Stimulated activated CD8-positive, alpha-beta memory T cell treated with anti-CD3 and anti-CD28 coated beads, Interleukin-7, amount 100 ng/mL, for 24 hours (primary cell): ENCODE measurements at places on chromosomes 3 and 15.

GRCh38 chr3:143291836-143292447 is 172.4 kb downstream of the CHST2 start:
- no peak for DNase-seq

DNA sequence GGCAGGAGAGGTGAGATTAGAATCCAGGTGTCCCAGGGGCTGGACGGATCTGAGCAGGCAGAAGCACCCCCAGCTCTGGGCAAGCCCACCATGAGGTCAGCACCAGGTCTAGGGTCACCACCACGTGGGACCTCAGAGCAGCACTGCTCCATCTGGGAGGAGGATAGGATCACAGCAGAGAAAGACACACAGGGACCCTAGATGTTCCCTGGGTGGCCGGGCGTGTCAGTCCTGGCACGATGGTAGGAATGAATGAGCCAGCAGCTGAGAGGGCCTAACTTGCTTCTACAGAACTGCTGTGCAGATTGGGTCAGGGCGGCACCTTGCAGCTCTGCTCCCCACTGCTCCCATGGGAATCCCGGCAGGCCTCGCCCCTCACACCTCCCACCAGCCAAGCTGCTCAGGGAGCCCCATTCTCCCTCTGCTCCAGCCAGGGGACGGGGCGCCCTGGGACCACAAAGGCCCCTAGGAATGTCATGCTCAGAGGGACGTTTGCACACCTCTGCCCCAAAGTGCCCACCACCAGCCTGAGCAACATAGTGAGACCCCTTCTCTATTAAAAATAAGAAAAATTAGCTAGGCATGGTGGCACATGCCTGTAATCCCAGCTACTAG is 66.3 kb downstream of the ZNF445 start:
- DNase-seq = no peak

DNA sequence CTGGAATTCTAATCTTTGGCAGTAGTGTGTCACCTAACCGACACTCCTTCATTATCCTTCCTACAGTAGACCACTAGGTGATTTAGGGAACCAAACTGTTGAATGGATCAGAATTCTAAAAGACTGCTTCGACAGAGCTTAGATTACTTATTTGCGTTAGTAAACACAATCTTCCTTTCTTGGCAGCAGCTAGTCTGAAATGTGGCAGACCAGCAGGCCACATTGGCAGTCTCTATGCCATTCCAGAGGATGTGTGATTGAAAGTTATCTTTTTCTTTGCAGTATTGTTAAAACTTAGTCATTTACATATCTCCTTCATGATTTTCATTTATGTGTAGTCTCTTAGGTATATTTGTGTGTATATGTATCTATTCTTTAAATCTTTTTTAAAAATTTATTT is 23.6 kb downstream of the MBNL1 start:
- no peak for DNase-seq

DNA sequence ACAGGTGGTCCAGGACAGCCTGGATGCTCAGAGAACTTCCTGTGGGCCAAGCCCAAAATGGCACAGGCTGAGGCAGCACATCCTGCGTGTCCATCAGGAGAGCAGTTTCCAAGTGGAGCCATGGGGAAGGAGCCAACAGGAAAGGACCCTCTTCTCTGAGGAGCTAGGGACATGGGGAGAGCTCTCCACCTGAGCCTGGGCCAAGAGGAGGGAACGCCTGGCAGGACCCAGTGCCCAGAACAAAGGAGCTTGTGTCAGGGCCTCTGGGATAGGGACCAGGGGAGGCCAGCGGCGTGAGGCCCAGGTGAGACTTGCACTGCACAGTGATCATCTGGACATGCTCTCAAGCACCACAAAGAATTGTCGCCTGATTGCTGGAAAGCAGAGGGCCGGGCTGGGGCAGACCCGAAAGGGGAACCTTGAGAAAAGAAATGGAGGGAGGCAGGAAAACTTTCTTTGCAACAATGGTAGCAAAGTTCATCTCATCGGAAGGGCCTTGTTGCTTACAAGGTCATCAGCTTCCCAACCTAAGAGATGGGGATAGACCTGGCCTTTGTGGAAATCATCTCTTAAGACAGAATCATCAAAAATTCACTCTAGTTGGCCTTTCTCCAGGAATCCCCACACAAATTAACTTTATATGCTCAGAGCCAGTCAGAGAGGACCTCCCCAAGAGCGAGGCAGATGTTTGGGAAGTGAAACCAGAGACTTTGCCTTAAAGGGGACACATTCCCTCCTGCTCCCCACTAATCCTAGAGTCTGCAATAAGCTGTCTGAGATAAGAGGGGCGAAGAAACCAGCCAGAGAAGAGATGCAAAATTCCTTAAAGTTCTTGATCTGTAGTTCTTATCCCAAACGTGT is 47.7 kb upstream of the HES1 start:
- DNase-seq = no peak

DNA sequence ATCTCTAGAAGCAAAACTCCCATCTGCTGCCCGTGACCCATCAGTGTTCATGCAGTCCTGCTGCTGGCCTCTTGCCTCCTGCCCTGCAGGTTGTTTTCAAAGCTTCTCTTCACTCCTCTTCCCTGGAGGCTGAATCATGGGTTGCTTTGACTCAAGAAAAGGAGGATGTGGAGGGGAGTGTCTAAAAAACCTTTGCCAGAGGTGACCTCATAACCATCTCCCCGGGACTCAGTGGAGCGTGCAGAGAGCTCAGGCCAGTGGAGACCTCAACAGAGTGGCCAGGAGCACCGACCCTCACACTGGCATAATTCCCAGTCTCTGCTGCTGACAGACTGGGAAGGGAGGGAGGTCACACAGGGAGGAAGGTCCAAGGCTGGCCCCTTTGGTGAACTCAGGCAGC is 60.9 kb upstream of the ITGA11 start:
- no peak for DNase-seq

DNA sequence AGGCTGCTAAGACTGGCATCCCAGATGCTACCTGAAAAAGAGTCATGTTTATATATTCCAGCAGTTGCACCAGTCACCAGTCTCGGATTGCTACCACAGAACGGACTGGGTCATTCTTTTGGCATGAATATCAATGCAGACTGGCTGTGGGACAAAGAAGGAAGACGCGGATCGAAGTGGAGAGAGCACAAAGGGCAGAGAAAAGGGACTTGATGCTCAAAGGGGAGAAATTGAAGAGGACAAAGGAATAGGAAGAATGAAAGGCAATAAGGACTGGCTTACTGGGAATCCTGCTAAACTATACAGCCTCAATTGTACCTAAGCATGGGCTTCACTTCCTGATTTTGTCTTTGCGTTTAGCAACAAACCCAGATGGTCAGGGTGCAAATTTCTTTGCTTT is 15.3 kb upstream of the DIS3L start:
- DNase-seq = no peak

GRCh38 chr15:77002954-77003912 is 8.3 kb downstream of the PSTPIP1 start:
- no peak for DNase-seq

DNA sequence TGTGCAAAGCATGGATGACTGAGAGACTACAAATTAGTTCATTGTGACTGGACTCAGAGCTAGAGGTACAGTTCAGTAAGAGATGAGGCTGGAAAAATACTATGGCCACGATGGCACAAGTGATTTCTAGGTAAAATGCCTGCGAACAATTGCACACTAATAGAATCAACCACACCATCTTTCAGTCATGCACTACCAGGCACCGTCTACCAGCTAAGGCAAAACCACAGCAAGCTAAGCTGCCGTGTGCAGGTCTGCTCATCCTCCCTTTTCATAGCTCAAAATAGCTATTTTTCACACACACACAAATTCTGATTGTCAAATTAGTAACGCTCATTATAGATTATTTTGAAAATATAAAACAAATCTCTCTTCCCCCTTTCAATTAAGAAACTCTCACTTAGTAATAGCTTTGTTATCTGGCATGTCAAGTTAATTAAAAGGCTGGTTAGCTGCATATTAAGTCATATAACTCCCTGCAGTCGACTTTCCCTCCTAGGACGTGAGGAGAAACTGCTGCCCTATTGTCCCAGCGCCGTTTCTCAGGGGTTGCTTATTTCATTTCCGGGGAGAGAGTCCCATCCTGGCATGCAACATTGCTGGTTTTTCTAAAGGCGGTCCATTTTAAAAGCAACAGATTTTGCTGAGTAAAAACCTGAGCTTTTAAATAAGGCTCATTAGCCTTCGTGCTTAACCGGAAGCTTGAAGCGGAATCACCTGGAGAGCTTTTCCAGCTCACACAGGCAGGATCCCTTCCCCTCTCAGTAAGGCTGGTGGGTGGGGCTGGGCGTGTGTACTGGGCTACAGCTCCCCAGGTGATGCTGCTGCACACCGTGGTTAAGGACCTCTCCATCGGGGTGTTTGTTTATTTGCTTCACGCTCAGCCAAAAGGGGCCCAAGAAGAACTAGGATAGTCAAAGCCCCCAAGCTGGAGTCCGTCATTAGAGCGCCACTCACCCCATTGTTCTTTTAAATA is 16.9 kb upstream of the MEX3B start:
- DNase-seq = no peak

DNA sequence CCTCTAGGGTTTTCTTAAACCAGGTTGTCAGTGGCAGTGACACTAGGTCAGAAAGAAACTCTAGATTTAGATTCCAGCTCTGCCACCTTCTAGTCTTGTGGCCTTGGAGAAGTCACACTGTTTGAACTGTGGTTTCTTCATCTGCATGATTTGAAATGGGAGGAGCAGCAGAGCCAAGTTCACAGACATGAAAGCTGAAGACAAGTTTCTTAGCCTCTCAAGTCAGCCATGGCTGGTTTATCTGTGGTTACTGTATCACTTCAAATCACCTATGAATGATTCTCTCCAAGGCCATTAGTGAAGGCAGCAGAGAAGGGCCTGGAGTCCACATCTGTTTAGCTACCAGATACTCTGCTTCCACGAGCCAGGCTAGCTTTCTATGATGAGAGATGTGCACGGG is 15.6 kb downstream of the CLEC3B start:
- DNase-seq = no peak

DNA sequence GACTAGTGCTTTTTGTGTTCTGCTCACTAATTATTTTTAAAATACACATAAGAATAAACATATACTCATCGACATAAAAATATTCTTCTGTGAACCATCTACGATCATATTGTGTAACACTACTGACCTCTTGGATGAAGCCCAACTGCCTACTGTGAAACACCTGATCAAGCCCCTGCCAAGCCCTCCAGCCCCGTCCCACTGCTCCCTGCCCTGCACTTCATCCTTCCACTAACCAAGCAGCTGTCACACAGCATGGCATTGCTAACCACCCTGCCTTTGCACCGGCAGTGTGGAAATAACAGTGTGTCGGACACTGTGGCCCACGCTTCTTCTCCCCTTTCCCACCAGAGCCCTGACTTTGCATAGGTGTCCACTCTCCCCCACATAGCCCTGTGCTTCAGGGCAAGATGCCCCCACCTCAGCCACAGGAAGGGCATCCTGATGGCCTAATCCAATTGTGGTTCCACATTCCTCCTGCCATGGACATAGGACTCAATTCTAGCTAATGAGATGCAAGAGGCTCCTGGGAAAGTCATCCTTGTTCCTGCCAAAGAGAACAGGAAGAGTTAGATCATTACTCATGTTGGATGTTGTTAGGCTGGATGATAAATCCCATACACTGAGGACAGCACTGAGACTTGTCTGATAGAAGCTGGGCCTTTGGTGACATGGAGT is 35.0 kb upstream of the ARID3B start:
- DNase-seq = no peak

GRCh38 chr3:190855151-190855550 is 7.3 kb downstream of the GMNC start:
- DNase-seq = no peak

GRCh38 chr3:64271631-64272030 is 46.4 kb upstream of the PRICKLE2 start:
- DNase-seq = no peak

GRCh38 chr15:52441841-52442240 is 86.8 kb downstream of the MYO5A start:
- DNase-seq = no peak

DNA sequence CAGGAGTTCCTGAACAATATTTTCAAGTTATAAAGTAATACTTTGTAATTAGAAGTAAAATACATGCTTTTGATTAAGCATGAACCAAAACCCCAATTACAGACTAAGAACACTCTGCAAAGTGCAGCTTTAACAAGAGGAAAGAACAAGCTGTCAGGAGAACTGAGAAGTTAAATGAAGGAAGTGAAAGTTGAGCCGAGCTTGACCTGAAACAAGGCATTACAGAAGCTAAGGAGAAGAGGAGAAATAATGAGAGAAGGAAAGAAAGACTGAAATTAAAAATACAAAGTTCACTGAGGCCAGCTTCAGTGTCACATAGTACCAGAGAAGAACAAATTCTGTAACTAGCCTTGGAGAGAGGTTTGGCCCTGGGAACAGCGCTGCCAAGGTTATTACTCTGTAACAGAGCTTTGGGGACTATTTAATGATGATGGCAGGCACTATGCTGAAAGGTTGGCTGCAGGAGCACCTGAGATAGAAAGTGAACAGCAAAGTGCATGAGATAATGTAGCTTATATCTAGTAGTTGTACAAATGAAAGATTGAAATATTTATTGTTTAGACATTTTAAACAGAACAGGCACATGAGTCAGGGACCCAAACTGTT is 241.9 kb upstream of the PEX5L start:
- DNase-seq = no peak

DNA sequence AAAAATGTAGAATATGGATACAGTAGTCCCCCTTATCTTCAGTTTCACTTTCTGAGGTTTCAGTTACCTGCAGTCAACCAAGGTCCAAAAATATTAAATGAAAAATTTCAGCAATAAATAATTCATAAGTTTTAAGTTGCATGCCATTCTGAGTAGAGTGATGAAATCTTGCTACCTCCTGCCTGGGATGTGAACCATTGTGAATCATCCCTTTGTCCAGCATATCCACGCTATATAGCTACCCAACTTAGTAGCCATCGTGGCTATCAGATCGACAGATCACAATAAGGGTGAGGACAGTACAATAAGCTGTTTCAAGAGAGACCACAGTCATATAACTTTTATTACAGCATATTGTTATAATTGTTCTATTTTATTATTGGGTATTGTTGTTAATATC is 1.2 kb upstream of the LARS2 start:
- DNase-seq = no peak

DNA sequence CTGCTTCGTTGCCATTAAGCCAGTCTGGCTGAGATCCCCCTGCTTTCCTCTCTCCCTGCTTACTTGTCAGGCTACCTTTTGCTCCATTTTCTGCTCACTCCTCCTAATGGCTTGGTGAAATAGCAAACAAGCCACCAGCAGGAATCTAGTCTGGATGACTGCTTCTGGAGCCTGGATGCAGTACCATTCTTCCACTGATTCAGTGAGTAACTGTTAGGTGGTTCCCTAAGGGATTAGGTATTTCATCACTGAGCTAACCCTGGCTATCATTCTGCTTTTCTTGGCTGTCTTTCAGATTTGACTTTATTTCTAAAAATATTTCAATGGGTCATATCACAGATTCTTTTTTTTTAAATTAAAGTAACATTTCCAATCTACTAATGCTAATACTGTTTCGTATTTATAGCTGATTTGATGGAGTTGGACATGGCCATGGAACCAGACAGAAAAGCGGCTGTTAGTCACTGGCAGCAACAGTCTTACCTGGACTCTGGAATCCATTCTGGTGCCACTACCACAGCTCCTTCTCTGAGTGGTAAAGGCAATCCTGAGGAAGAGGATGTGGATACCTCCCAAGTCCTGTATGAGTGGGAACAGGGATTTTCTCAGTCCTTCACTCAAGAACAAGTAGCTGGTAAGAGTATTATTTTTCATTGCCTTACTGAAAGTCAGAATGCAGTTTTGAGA is 25.0 kb downstream of the CTNNB1 start:
- no peak for DNase-seq
